ENCODE measurements at places on chromosomes 6 and 20. TPM values are rescaled to one million over a fixed set of nuclear protein-coding genes. Genes with fewer than 3 reads are reported as not detected.

Gene PLN
- 27.6 TPM for polyA plus RNA-seq

GRCh38 chr6:64013011-64013410, 377.4 kb downstream of the PHF3 start:
- peak; percentile 71 for DNase-seq

DNA sequence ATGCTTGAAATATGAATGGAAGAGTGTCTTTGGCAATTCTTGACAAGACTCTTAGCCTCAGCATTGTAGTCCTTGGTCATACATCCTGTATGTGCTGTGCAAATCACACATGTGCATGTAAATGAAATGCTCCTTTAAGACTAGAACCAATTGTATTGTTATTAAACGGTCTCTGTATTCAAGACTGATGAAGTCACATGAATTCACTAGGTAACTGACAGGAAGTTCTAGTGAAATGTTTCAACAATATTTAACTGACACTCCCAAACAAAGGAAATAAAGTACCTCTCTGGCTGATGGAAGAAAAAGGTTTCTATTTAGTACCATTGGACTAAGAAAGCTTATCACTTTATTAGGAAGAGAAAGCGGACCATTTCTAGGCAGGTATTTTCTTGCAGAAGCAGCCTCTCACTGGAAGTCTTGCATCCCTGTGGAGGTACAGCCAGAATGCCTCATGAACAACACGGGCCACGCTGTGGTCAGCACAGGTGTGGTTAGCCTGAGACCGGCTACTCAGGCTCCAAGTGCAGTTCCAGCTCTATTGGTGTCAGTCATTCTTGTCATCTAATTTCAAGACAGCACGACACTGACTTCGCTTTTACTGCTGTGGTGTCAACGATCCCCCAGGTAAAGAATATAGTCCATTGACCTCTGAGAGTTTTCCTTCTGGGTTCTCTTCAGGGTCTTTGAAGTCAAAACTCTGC, 17.3 kb downstream of the PPP1R3G start:
- DNase-seq, result no peak

DNA sequence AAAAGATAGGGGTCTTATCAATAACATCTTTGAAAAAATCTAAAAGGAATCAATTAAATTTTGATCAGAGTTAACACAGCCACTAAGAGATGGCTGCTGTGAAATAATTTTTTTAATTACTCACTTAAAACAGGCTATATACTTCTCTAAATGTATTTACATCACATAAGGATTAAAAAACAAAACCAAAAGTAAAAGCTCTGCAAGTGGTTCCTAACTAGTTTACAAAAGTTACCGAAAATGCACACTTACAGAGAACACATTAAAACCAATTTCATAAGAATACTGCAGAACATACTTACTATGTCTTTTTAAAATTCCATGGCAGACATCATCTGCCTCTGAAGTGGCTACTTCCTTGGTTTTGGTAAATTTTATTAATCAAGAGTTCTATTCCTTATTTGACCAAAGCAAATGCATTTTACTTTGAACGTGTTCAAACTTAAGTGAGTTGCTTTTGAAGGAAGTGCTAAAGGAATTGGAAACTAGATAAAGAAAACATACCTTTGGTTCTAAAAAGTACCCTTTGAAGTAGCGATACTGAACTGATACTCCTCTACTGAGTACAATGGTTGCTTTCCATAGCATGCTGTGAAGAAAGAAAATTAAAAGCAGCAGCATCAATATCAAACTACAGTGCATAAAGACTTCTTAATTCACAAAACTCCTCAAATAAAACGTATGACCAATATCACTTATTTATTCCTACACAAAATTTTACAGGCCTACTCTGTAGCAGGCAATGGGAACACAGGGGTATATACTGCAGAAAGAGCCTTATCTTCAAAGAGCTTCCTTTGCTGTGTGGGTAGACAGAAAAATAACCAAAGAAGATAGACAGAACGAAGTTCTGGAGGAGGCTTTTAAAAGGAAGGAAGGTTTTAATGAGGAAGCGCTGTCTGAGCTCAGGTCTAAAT, 157.1 kb upstream of the SHLD1 start:
- no peak for DNase-seq

- DNase-seq, result no peak
These were observed 802.1 kb upstream of the FLRT3 start for GRCh38 chr20:15139522-15139921.

Gene DOK5
- polyA plus RNA-seq, result 5.7 TPM

- no peak for DNase-seq
These were observed 5.6 kb upstream of the GLO1 start for GRCh38 chr6:38708496-38708895.

- no peak for DNase-seq
These were observed 3.5 kb downstream of the AKIRIN2 start for GRCh38 chr6:87698547-87699006.

DNA sequence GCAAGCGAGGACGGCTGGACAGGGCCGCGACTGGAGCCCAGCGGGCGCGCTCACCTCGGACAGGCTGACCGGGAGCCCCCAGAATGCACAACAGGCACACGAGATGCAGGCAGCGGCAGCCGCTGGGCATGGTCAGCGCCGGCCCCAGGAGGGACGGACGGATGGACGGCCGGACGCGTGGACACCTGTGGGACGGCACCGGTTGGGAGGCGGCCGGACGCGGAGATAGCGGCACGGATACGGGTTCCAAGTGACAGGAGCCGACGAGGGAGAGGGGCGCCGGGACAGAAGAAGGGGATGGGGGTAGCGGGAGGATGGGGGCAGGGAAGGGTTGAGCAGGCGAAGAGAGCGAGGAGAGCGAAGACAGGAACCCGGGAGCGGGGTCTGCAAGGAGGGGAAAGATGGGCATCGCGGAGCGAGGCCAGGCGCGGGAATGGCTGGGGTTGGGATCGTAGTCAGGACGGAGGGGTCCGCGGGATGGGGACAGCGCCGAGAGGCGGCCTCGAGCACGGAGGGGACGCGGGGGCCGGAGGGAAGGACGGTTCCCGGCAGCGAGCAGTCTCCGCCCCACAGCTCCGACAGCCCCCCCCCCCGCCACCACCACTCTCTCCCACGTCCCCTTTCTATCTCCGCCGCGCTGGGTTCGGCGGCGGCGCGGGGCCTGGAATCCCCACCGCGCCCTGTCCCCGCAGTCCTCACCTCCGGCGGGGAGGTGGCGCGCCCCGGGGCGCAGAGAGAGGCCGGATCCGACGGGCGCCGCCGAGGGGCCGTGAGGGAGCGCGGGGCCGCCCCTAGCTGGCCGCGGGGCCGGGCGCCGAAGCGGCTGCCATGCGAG, 435 bp downstream of the DLK2 start:
- peak; percentile 89 for DNase-seq

- DNase-seq, result no peak
These were observed 159.3 kb upstream of the MARCKS start for GRCh38 chr6:113697632-113698410.

Gene MATN4
- 0.20 TPM for polyA plus RNA-seq

DNA sequence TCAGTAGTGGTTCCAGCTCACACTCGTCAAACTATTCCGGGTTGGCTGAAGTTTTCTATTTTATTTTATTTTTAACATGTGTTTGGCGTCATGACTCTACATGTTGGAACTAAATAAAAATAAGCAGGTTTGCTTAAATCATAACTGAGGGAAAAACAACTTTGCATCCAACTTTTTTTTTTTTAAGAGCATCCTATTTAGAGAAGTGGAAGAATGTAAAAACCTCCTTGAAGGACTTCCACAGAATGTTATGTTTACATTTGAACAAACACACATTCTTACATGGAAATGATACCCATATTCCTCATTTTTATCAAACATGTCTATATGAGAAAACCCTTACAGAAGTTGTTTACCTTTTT, 659 bp downstream of the PRDM1 start:
- no peak for DNase-seq

DNA sequence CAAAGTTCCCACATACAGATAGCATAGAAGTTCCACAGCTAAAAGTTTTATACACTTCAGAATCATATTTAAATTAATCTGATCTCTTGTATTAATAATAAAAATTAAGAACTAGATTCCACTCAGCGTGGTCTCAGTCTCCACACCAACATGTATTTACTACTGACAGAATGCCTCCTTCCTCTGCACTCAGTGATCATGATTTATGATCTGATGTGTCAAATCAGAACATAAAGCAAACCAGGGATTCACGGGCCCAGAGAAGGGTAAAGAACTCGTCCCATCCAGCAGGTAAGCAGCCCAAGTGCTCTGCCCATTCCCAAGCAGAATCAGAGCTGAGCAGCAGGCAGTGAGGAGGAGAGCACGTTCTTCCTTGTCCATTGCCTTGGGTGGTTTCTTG, 14.2 kb upstream of the ATRN start:
- no peak for DNase-seq

Gene LHFPL5
- polyA plus RNA-seq, result 5.4 TPM

Gene CRISP2
- polyA plus RNA-seq, result not detected

GRCh38 chr20:3874194-3874844, 14.9 kb upstream of the PANK2 start:
- no peak for DNase-seq

GRCh38 chr6:164057876-164058275, 643.4 kb downstream of the QKI start:
- no peak for DNase-seq

DNA sequence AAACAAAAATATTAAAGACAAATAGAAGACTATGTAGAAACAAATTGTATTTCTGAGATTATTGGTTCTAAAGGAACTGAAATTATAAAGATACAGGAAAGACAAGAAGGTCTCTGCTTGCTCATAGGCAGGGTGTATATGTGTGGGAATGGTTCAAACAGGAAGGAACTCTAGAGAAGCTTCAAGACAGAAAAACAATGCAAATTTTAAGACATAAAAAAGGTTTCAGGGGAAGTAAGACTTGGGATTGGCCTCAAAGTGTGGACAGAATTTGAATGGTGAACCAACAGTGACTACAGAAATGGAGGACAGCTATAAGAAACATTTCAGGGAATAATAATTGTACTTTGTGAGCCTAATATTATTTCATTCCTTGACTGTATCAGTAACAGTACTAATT, 50.3 kb downstream of the OR2B2 start:
- no peak for DNase-seq

DNA sequence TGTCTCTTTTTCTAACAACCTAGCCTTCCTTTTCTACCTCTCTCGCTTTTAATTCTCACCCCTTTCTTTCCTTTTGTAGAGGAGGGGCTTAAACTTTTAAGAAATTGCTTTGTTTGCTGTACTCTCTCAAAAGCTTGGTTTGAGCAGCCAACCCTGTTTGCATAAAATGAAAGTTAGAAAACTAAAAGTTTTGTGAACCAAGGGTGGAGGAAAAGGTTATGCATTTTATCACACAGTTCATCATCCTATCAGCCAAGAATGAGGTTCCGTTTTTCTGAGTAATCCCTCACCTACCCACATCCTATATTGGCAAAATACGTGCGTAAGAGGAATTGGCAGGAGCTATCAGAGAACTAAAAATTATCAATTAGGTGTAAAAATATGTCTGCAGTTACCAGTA, 42.8 kb upstream of the LOC128125822 start:
- DNase-seq, result no peak

- no peak for DNase-seq
These were observed 278.0 kb downstream of the ESR1 start for GRCh38 chr6:152085451-152085921.

Measured in brain (organoid and tissue), 16 donors.